ENCODE measurements at places on chromosomes 1 and 21.
A peak's percentile ranks its signal among the peaks of the same experiment; 100 is the strongest.

- no peak for DNase-seq
Measured at GRCh38 chr1:21910558-21911204, 26.4 kb downstream of the HSPG2 start.

DNA sequence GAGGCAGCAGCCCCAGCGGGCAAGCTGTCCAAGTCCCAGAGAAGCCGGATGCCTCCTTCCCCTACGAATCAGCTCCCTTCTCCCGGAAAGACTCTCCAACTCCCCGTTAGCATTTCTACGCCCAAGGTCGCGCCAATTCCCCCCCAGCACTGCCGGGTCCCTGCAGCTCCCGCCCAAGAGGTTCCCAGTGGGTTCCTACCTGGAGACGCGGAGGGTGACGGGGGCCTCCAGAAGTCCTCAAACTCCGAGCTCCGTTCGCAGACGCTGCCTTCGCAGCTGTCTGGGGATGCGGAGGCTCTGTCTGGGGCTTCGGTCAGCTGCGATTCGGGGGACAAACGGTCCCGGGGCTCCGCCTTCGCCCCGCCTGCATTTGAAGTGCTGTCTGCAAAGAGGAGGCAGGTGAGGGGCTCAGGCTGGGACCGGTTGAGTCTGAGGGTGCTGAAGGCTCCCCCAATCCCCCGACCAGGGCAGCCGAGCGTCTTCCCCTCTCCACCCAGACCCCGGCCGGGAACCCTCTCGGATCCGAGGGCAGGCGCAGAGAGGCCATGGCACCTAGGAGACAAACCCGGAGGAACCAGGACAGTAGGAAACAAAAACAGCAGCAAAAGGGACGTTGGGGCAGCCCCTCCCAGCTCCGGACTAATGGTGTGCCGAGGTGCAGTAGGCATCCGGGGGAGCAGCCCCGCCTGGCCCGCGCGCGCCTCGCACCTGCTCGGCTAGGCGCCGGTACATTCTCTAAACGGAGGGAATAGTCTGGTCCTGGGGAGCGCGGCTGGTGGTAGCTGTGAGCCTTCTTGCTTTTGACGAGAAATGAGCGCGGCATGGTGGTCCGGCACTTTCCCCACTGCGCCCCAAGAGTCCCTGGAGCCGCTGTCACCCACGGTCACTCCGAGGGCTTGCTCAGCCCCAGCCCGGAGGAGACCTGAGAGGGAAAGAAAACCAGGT lies 3.8 kb downstream of the GFI1 start:
- DNase-seq: no peak

DNA sequence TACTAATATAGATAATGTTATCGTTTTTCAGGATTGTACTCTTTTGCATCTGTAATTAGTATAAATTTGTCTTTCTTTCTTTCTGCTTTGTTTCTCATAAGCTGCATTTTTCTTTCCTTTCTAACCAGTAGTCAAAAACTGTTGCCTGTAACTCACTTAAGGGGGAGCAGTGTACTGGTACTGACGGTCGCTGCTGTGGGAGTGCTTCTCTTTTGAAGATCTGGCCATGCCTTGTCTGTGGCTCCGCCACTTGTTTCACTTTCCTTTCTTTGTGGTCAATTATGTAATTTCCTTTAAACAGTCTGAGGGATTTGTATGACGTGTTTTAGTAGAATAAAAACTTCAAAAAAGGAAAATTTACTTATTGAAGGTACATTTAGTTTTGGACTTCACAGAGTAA lies 37.0 kb downstream of the MIA3 start:
- peak; percentile 39 for DNase-seq

- no peak for DNase-seq
Measured at GRCh38 chr1:156389311-156389710, 20.3 kb downstream of the RHBG start.

DNA sequence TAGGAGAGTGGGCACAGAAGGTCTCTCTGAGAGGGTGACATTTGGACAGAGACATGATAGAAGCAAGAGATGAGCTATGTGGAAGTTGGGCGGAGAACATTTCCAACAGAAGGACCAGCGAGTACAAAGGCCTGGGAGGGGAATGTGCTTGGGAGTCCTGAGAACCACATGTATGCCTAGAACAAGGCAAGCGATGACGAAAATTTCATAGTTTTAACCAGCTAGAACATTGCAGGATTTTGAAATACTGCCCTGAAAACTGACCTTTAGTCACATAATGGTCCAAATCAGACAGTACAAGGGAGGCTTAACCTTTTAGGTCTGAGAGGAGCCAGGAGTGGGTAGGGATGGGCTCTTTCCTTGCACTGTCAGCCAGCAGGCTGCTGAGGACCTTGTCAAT lies 68.0 kb downstream of the MRPS6 start:
- no peak for DNase-seq

DNA sequence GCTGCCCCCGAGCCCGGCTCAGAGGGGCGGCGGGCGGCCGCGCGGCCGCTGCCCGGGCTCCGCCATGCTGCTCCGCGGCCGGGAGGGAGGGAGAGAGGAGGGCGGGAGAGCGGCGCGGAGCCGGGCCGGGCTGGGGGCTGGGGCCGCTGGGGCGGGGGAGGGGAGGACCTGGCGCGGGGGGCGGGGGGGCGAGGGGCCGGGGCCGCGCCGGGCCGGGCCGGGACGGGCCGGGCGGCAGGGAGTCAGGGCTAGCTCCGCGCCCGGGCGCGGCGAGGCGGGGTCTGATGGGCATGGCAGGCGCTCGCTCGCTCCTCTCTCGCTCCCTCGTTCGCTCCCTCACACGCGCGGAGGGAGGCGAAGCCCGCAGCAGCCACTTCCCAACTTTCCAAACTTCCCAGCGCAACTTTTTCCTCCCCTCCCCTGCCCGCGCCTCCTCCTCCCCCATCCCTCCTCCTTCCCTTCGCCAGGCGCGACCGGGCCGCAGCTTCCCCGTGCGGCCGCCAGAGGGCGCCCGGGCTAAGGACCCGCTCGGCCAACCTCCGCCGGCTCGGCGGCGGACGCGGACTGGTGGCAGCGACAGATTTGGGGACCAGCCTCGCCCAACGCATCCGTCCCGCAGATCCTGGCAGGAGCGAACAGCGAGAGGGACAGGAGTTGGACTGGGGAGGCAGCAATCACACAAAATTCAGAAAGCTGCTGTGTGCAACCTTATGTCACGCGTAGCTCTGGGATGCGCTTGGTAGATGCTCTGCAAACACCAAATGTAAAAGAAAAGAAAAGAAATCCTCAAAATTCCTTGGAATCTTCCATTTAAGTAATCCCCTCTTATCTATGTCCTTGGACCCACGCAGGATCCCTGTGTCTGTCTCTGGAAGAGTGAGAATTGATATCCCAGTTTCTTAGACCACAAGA lies at the start of gene TRABD2B:
Gene TRABD2B, minus strand, starts transcription at position 97 of the 912 bp plus-strand sequence.
- peak; percentile 56 for DNase-seq

GRCh38 chr1:151235235-151235634 lies 19.3 kb upstream of the PSMD4 start:
- DNase-seq: no peak

- no peak for DNase-seq
Measured at GRCh38 chr1:96096613-96097321, 624.8 kb upstream of the PTBP2 start.

- no peak for DNase-seq
Measured at GRCh38 chr1:25692560-25692959, 76.0 kb downstream of the MAN1C1 start.

DNA sequence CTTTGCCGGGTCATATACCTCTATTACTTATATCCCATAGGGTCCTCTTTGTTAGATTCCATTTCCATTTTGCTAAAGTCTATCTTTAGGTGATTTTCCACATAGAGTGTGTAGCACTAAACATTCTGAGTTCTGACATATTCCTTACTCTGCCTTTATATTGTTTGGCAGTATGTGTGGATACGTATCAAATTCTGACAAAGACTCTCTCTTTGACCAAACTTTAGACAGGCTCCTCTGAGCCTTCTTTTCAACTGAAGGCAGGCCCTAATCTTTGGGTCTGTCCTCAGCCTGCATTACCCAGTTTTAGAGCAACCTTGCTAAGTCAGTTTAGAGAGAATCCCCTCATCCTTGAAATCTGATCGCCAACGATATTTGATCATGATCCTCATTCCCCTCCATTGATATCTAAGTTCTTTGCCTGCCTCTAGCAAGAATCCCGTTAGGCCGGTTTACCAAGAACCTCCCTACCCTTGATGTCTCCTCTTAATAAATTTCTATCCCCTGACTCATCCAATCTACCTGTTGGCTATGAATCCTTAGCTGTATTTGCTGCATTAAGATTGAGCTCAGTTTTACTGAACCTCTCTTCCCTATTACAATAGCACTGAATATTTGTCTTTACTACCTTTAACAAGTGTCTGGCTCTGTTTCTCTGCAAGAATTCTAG lies 10.4 kb upstream of the PPT1 start:
- no peak for DNase-seq

DNA sequence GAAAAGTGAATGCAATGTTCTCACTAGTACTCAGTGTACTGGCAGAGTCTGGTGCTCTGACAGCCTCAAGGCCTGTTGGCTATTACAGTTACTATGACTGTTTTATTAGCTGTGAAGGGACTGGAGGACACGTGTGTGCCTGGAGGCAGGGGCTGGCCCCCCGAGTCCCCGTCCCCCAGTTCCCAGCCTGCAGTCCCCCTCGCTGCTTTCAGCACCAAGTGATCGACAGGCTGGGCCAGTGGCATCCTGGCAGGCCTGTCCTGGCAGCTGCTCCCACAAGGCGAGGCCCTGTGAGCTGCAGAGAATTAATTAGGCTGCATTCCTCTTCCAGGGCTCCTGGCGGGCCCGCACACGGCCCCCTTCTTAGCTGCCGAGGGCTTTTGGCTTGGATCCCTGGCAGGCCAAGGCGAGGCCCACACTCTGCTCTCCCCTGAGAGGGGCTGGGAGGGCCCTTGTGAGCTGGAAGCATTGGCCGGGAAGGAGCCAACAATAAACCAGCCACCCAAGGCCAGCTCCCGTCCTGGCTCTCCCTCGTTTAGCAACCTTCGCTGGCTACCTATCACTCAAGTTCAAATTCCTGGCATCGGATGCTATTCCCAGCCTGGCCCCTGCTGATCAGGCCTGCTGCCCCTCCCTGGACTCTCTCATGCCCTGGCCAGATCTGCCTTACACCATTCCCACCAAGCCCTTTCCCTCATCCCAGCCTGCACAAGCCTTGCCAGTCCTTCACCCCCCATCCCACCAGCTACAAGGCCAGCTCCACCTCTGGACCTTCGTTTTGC lies 9.8 kb downstream of the EDN2 start:
- DNase-seq: no peak

DNA sequence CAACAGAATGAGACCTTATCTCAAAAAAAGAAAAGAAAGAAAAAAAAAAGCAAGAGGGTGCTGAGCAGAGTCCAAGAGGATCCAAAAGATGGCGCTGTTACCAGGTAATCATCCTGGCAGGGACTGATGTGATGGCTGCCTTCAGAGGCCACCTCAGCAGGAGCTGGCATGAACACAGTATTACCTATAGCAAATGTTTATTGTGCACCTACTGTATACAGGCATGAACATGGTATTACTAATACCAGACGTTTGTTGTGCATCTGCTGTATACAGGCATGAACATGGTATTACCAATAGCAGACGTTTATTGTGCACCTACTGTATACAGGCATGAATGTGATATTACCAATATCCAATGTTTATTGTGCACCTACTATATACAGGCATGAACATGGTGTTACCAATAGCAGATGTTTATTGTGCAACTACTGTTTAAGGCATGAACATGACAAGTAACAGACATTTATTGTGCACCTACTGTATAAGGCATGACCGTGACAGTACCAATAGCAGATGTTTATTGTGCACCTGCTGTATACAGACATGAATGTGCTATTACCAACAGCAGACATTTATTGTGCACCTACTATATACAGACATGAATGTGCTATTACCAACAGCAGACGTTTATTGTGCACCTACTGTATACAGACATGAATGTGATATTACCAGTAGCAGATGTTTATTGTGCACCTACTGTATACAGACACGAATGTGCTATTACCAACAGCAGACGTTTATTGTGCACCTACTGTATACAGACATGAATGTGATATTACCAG lies 115.1 kb upstream of the TMEM51 start:
- no peak for DNase-seq

GRCh38 chr1:83912876-83913275 lies 86.1 kb downstream of the TTLL7 start:
- DNase-seq: no peak

GRCh38 chr1:18965206-18966173 lies 9.0 kb upstream of the IFFO2 start:
- DNase-seq: peak; percentile 38

GRCh38 chr1:39384305-39384704 lies 107.1 kb upstream of the BMP8A start:
- DNase-seq: no peak

DNA sequence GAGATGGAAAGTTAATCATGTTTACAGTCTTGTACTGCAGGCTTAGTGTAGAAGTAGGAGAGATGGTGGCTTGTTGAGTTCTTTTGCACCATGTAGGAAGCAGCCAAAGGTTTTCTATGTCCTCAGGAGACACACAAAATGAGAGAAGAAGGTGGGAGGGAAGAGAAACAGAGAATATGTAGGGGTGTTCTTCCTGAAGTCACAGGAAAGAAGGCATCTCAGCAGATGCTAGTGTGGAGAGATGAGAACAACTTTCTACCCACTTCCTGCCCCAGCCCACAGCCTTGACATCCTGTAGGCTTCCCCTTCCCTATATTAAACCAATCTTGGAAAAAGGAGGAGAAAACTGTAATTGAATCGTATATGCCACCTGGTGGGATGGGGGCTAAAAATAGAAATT lies 217.0 kb downstream of the S1PR1 start:
- DNase-seq: no peak

DNA sequence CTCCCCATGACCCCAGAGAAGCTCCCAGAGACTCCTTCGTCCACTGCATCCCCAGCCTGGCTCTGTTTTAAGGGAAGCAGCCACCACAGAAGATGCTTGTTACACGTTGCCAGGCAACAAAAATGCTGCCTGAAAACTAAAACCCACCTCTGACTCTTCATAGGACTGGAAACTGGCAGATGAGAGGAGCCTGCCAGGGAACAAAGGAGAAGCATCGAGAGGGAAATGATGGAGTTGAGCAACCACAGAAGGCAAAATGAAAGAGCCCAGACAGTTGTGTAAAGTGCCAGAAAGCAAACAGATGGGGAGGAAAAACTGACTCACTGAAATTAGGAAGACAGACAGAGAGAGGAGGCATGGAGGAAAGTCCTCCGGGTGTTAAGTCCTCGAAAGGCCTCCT lies 118.4 kb downstream of the KCNN3 start:
- DNase-seq: no peak

- no peak for DNase-seq
Measured at GRCh38 chr1:159168043-159168442, 3.4 kb upstream of the CADM3 start.
